NCI-H187 (cell line): ENCODE measurements at places on chromosomes 7 and 10.

DNA sequence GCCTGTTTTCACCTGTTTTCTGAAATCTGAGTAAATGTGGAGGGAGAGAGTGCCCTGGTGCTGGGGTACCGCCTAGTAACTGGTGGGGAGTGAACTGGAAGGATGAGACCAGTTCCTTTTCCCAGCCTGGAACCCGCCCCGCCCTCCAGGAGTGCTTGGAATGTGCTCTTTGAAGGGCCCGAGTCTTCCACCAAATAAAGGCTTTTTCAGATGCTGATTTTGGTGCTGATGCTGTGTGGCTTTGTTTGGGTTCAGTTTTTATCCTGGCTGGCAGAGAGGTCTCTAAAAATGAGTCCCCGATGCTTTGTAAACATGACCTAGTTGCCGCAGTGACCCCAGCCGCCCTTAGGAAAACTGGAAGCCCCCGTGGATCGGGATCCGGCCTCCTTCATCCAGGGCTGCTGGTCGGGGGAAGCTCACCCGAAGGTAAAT, 25.9 kb downstream of the FOXK1 start:
- DNase-seq: no peak

GRCh38 chr7:12929476-12930140, 242.2 kb downstream of the ARL4A start:
- no peak for DNase-seq

GRCh38 chr7:24464861-24465260, 108.4 kb upstream of the PALS2 start:
- DNase-seq: no peak

DNA sequence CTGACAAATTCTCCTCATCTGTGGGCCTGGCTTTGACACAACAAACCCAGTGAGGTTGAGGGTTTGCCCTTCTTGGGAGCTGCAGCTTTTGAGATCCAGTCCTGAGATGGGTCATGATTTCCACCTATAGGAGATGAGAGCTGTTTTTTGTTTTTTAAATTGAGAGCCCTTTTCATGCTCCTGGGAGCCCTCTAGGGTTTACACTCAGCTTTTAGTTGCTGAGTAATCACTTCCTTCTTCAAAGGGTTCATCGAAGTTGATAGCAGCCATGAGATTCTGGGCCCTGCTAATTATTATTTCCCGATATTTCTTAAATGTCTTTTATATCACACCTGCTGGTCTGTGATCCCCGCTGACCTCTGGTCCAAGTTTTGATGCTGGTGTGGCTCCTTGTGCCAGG, 47.3 kb upstream of the VIPR2 start:
- no peak for DNase-seq

DNA sequence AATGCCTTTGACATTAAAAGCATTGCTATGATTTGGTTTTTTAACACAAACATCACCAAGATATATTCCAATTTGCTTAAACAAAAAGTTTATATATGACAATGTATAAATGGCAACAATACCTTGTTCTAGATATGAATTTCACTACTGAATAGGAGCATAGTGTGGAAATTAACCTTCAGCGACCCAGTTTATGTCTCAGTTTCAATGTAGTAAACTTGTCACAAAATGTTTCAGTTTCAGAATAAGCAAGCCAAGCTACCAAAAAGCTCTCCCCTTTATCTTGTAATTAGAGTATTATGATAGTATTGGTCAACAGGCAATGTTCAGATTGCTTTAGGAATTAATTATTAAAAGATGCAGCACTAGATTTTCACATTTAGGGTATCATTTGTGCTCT, 99.6 kb upstream of the PCDH15 start:
- no peak for DNase-seq

- DNase-seq: no peak
Observed at GRCh38 chr7:127751062-127751461, 99.1 kb downstream of the SND1 start.

DNA sequence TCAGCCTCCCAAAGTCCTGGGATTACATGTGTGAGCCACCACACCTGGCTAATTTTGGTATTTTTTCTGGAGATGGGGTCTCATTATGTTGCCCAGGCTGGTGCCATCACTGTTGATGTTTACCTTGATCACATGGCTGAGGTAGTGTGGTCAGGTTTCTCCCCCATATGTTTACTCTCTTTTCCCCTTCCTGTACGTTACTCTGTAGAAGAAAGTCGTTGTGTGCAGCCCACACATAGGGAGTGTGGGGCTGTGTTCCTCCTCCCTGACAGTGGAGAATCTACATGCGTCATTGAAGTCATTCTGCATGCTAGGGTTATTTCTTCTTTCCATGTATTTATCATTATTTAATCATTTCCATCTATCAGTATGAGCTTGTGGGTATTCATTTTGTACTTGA, 16.3 kb upstream of the ORAI2 start:
- DNase-seq: no peak

DNA sequence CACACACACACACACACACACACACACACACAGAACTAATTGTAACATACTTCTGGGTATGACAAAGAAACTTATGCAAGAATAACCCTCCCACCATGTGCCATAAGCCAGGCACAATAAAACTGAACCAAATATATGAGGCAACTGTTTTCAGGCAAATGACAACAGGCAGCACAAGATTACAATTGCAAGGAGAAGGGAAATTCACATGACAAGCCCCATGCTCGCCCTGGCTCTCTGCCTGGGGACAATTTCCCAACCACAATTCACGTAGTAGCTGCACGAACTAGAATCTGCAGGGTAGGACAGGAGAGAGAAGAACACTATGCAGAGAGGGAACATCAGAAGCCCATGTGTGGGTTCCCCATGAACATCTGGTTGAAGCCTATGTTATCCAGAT, 143.3 kb downstream of the CALN1 start:
- DNase-seq: no peak

DNA sequence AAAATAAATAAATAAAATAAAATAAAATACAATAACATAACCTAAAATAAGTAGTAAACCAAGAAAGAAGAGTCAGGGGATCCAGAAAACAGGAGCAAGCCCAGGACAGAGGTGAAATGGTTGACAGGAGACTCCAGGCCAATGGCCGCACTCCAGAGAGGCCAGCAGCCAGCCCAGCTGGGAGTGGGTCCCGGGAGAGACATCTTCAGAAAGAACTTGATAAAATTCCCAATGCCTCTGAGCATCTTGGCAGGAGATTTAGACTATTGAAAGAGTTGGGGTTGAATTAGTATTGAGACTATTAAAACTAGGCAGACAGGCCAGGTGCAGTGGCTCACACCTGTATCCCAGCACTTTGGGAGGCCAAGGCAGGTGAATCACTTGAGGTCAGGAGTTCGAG, 62.6 kb downstream of the CLIP2 start:
- no peak for DNase-seq
